ENCODE measurements at places on chromosomes 12 and 14.

GRCh38 chr14:99589651-99590530, 14.1 kb downstream of the CCDC85C start:
- no peak for DNase-seq

DNA sequence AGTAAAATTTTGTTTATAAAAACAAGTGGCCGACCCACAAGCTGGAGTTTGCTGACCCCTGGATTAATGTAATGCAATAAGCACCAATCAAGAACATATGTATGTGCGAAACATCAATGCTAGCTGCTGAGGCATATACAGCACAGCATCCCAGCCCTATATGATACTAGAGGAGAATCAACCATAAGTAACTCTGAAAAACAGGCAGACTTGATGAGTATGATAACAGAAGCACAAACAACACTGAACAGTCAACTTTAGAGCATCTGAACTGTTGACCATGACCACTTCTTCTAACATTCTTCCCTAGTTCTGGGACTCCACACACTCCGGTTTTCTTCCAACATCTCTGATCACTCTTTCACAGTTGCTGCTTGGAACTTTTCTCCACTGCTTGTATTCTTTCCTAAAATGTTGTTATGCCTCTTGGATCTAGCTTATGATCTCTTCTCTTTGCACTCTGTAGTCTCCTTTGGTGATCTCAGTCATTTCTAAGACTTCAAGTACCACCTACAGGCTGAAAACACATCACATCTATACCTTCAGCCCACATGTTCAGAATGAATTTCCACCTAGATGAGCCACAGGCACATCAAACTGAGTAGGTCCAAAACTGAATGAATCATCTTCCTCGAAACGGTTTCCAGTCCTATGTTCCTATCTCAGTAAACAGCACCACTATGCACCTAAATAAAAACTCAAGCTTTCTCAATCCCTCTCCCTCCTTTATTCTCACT, 57.2 kb downstream of the STXBP6 start:
- DNase-seq: no peak

- no peak for DNase-seq
These were observed 53.5 kb downstream of the ADGRD1 start for GRCh38 chr12:131007031-131007739.

GRCh38 chr14:35556548-35556947, 22.6 kb downstream of the INSM2 start:
- no peak for DNase-seq

- no peak for DNase-seq
These were observed 229.4 kb downstream of the ERC1 start for GRCh38 chr12:1220127-1221092.

GRCh38 chr12:4786795-4787194, 66.6 kb downstream of the GALNT8 start:
- no peak for DNase-seq

All from CD4-positive, alpha-beta T cell treated with Interleukin-2 at 100 ng/mL for 4 hours (primary cell).